Stimulated activated CD4-positive, alpha-beta T cell treated with anti-CD3 and anti-CD28 coated beads, Interleukin-12 subunit alpha, Interleukin-12 subunit beta, amount 100 ng/mL, for 24 hours (primary cell): ENCODE measurements at places on chromosomes 7 and 10.

DNA sequence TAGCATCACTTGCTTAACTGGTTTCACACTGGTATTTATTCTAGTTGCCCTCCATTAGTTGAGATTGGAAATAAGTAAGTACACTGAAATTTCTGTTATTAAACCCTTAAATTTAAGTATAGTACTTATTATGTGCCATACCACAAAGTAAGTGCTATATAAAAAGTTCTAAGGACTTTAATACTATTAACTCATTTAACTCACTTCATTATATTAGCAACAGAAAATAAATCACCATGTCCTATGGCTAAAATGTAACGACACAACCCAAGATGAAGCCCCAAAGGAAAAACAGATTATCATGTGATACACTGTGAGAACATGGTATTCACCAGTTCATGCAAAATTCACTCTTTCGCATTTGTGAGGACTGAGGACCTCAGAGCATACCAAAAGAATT lies 70.5 kb downstream of the AGMO start:
- DNase-seq, result no peak

DNA sequence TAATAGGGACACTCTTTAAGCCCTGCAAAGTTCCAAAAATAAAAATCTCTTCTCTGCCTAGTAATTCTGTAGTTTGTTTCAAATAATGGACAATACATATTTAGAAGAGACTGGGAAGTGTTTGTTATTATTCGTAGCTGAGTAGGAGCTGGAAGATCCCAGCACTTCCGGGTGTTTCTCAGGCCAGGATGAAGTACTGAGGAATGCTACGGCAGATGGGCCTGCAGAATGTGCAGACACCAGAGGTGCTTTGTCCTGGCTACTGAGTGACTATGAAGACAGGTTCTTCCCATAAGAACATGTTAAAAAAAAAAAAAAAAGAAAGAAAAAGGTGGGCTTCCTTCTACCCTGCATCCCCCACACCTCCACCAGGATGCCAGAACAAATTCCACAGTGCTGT lies 36.1 kb downstream of the ETV1 start:
- DNase-seq, result no peak

DNA sequence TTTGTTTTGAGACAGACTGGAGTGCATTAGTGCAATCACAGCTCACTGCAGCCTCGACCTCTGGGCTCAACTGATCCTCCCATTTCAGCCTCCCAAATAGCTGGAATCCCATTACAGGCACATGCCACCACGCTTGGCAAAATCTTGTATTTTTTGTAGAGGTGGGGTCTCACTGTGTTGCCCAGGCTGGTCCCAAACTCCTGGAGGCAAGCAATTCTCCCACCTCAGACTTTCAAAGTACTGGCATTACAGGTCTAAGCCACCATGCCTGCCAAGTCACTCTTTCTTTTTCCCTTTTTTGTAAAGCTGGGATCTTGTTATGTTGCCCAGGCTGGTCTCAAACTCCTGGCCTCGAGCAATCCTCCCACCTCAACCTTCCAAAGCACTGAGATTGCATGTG lies 8.3 kb upstream of the NPC1L1 start:
- no peak for DNase-seq

DNA sequence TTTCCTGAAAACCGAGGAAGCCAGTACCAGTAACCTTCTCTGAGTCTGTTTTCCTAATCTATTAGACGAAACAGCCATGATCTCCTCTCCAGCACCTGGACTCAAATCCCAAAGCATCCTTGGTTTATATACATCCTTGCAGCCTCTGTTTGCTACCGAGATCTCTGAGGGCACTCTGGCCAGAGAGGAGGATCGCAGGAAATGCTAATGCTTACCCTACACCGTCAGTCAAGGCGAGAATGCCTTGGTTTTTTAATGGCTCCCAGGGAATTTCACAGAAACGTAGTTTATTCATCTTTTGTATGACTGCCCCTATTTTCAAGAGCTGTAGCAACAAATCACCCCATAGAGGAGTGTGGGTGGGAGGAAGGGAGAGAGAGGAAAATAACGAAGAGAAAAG lies 91.5 kb upstream of the CALN1 start:
- DNase-seq, result no peak

GRCh38 chr7:149431486-149432120 lies 29.3 kb downstream of the ZNF777 start:
- DNase-seq, result no peak

GRCh38 chr7:26199301-26200037 lies 1.1 kb downstream of the HNRNPA2B1 start:
- DNase-seq, result peak; percentile 37

- no peak for DNase-seq
Measured at GRCh38 chr10:99394761-99395386, 35.5 kb downstream of the GOT1 start.

DNA sequence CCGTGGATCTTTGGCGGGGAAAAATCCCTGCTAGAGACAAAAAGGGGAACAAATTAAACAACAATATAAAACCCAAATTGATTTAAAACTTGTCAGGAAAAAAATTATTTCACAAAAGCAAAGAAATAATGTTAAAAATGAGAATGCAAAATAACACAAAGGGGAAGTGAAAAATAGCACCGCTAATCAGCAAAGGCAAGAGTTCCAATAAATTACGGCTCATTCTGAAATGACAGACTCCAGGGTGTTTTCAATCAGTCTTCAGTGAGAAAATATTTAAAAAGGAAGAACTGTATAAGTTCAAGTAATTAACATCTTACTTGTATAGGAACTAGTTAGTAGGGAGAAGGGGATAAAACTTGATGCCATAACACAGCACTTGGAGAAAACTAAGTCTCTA lies 336.8 kb downstream of the LRRTM3 start:
- DNase-seq, result no peak

DNA sequence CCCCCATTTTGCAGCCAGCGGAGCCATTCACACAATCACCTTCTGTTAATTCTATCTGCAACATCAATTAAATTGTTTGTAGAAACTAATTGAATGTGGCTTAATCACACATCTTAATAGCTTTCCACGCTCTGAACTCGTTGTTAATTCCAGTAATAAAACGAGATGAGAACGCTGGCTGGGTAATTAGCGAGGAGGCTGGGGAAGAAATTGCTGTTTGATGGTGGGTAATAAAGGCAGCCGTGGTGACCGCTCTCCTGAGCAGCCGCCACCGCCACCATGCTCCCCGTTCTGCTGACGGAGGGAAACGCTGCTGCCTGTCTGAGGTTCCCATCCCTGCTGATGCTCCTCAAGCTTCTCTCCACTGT lies 36.3 kb downstream of the GBX1 start:
- DNase-seq, result no peak

- DNase-seq, result no peak
Measured at GRCh38 chr10:4771554-4772201, 54.3 kb upstream of the AKR1E2 start.

DNA sequence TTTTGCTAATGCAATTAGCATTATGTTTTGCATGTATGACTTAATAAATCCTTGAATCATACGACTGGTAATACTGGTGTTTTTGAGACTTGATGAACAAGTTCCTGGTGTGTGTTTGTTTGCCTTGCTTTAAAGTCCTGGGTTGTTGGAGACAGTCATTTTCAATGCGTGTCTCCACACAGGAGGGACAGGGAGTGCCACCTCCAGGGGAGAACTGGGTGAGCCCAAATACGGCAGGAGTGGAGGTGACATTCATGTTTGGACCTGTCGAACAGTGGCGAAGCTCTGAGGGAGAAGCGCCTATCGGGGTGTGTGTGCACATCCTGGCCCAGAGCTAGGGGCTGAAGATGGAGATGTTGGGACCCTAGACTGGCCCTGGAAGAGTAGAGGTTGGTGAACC lies 43.8 kb downstream of the DAGLB start:
- no peak for DNase-seq

DNA sequence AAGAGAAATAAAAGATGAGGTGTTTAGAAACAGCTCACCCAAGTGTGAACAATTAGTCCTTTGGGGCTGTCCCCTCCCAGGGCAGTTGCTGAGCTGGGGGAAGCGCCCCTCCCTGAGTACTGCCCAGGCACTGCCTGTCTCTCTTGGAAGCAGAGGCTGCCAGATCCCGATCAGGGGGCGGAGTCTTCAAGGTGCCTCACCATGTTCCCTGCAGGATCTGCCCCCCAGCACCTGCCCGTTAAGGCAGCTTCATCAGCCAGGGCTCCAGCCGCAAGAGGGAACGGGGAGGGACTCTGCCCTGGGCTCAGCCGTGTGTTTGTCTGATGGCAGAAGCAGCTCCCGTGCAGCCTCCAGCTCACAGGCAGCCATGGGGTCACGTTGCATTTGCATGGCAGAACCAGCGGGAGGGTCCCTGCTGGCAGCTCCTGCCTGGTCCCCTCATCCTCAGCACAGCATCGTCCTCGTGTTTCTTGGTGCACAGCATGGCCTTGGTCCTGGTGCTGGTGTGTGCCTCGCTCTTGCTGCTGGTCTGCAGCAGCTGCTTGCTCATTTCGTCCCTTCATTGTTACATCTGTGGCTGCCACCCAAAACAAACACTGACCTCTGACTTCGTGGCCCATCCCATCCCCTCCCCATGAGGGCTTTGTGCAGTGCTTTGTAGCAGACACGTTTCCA lies 10.7 kb upstream of the DPYSL4 start:
- no peak for DNase-seq

DNA sequence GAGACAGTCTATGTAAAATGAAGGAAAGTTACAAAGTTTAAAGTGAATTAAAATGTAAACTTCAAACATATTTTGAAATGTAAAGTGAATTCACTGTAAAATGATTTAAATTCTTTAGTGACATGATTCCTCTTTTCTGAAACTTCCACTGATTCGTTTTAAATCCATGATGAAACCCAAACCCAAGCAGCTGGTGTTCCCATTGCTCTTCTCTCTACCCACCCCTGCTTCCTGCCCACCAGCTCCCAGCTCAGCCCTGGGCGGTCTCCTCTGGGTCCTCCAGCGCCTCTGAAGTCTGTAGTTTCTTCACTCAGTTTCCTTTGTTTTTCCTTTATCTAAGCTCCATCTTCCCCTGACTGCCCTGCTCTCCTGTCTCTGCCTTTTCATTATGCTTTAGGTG lies 175.9 kb downstream of the SNX10 start:
- DNase-seq, result no peak

GRCh38 chr7:85426487-85426960 lies 239.7 kb upstream of the SEMA3D start:
- no peak for DNase-seq

DNA sequence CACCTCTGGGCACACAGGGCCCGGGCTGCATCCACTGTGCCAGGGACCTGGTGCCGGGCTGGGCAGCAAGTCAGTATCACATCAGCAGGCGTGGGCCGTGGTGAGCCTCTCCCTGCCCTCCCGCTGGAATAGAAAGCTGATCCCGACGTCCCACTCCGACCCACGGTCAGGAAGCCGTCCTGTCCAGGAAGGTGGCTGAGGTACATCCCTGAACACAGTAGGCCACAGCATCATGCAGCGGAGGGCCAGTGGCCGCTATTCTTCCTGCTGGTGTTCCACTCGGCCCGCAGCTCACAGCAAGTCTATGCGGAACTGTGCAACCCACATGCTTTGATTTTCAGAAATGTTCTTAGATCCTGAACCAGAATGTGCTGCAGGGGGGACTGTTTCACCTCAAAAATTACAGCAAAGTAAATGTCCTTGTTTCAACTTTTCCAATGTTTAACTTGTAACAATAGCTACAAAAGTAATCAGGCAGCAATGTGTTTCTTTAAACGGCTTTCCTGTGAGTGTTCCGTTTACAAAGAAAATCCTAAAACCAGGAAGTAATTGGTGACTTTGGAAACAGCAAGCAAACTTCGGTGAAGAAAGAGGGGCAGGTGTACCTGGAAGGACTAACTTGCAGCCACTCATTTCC lies 676 bp upstream of the GPR146 start:
- DNase-seq, result no peak

DNA sequence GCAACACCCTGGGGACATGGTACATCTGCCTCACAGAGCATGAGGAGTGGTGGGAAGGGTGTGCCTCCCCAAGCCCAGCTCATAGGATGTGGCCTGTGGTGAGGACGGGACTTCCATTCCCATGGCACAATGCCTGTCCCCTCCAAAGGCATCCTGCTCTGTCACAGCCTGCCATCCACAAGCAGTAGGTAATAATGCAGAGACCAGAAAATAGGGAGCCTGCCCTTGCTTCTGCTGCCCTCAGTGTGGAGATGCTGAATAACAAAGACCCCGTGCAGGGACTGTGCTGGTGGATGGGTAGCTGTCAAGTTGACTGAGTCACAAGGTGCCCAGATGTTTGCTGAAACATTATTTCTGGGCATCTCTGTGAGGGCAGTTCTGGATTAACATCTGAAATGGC lies 199.9 kb upstream of the GRB10 start:
- DNase-seq, result no peak

- no peak for DNase-seq
Measured at GRCh38 chr10:114223066-114223465, 16.0 kb upstream of the VWA2 start.

GRCh38 chr10:104333728-104334373 lies 4.4 kb downstream of the ITPRIP start:
- DNase-seq, result no peak
